ENCODE measurements at places on chromosomes 6 and 20.

DNA sequence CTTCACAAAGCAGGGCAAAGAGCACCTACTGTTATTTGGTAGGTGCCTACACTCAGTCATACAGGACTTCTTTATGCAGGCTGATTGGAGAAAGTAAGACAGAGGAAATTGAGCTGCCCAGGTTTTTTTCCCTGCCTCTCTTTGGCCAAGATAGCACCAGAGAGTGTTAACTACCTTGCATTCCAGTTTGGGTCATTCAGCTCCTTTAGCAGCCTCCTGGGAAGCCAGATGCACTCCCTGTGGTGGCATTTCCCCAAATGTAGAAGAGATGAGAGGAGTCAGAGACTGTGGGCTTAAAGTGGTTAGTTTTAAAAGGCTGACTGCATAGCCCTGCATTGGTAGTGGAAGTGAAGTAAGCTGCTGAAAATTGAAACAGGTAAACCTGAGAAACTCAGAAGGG, 358.4 kb downstream of the BCKDHB start:
- H3K27ac ChIP-seq = no peak overlapping the region
- no peak for DNase-seq
- H3K4me3 ChIP-seq = no peak overlapping the region
- H3K4me1 ChIP-seq = no peaks in the 10 kb centered on the region
- no peaks in the 10 kb centered on the region for H3K27me3 ChIP-seq

GRCh38 chr20:41011551-41012067, 17.0 kb upstream of the TOP1 start:
- no peak overlapping the region for H3K4me3 ChIP-seq
- peaks cover 3% of the 10 kb centered on the region for H3K36me3 ChIP-seq
- no peaks in the 10 kb centered on the region for H3K27me3 ChIP-seq
- H3K4me1 ChIP-seq = peaks cover 50% of the 10 kb centered on the region
- DNase-seq = peak; percentile 67

- no peaks in the 10 kb centered on the region for H3K36me3 ChIP-seq
- H3K4me3 ChIP-seq = no peak overlapping the region
- H3K4me1 ChIP-seq = no peaks in the 10 kb centered on the region
- no peak for DNase-seq
These were observed 95.6 kb upstream of the SLC35B3 start for GRCh38 chr6:8530785-8531435.

DNA sequence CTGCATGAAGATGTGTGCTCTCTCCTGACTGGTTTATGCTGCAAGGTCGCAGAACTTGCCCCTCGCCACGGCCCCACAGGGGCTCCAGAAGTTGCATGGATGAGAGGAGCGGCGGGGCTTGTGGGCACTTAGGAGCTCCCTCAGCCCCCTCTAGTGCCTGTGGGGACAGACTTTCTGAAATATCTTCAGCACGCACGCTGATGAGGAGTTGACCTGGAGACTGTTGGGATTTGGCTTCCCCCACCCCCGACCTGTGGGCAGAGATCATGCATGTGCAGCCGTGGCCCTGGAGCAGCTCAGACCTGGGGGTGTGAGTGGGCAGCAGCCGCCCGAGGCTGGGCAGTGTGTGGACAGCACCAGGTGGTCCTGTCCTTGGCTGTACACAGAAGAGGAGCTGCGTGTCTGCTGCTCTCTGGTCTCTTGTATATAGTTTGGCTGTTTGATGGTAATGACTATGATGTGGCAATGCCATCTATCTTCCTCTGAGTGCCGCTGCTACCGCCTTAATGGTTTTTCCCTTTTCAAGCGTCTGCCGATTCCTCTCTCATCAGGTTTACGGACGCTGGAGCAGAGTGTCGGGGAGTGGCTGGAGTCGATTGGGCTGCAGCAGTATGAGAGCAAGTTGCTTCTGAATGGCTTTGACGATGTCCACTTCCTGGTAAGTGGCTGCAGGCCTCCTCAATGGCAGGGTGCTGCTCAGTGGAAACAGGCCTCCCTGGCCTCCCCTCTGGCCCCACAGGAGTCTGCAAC, 81.4 kb downstream of the TCP11 start:
- H3K27me3 ChIP-seq = no peaks in the 10 kb centered on the region
- DNase-seq = no peak
- no peak overlapping the region for H3K4me3 ChIP-seq
- no peak overlapping the region for H3K27ac ChIP-seq
- H3K4me1 ChIP-seq = peaks cover 20% of the 10 kb centered on the region

DNA sequence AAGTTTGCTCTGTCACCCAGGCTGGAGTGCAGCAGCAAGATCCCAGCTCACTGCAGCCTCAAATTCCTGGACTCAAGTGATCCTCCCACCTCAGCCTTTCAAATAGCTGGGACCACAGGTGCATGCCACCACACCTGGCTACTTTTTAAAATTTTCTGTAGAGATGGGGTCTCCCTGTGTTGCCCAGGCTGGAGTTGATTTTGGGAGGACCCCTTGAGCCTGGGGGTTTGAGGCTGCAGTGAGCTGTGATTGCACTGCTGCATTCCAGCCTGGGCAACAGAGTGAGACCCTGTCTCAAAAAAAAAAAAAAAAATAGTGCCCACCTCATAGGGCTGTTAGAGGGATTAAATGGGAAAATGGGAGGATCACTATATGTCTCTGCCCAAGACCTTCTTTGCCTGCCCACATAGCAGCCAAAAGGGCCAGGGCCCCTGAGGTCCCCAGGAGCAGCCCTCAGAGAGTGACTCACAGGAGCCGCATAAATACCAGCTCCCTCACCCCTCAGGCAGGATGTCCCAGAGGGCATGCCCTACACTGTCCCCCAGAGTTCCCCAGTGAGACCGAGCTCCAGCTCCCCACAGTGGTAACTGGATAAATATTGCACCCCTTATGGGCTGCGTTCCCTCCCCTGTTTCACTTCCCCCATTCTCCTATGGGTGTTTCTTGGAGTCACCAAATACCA, 11.7 kb upstream of the MDGA1 start:
- peaks cover 3% of the 10 kb centered on the region for H3K27me3 ChIP-seq
- peaks cover 19% of the 10 kb centered on the region for H3K4me1 ChIP-seq
- H3K4me3 ChIP-seq = no peak overlapping the region
- no peak overlapping the region for H3K27ac ChIP-seq

DNA sequence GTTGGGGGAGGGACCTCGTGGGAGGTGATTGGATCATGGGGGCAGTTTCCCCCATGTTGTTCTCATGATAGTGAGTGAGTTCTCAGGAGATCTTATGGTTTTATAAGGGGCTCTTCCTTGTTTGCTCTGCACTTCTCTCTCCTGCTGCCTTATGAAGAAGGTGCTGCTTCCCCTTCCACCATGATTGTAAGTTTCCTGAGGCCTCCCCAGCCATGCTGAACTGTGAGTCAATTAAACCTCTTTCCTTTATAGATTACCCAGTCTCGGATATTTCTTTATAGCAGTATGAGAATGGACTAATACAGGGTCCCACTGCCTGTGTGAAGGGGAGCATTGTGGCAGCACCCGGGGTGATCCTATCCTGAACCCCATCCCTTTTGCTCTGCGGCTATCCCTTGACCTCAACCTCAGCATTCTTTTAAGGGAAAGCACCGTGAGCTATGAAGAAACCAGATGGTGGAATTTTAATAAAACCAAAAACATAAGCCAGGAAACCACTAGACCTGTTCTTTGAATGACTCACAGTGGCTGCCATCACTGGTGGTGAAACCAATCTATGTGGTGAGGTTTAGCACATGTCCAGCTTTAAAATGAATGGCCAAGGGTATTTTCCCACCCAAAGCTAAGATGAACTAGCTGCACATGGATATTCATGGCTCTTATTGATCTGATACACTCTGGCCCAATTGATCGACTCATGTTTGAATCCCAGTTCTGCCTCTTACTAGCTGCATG, 62.2 kb downstream of the ZDHHC14 start:
- H3K36me3 ChIP-seq = peaks cover 42% of the 10 kb centered on the region

GRCh38 chr6:108888745-108889144, 40.5 kb downstream of the ARMC2 start:
- peaks cover 16% of the 10 kb centered on the region for H3K27me3 ChIP-seq
- no peak overlapping the region for H3K27ac ChIP-seq
- DNase-seq = no peak

DNA sequence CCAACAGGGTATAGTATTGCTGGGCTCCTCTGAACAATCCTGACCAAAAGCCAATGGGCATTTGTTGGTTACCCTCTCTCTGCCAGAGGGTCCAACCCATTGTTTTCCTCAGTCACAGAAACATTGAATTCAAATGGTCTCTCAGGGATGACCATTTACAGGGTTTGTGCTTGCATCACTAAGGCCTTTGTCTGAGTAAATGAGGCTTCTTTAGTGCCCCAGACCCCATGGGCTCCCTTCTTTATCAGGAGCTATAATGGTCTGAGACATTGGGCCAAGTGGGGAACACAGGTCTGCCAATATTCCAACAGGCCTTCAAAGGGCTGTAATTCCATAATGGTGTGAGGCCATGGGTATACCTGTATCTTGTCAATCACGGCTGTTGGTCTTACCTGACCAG, 27.1 kb downstream of the GSTA2 start:
- no peak overlapping the region for H3K27ac ChIP-seq
- H3K4me3 ChIP-seq = no peak overlapping the region
- no peak for DNase-seq
- H3K27me3 ChIP-seq = peaks cover 4% of the 10 kb centered on the region
- no peaks in the 10 kb centered on the region for H3K36me3 ChIP-seq

DNA sequence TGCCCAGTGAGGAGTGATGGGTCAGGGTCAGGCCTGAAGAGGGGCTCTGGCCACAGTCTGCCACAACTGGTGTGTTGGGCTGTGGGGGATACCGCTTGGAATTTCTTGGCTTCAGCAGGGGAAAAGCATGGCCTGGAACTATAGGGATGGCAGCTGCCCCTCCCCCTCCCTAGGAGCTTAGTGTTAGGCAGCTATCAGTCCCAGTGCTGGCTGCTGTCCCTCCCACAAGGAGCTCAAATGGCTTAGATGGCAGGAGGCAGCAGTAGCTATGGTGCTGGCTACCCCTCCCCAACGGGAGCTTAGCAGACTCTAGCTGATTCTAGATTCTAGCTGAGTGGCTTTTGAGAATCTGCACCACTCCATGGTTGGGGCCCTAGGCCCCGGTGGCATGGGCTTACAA, 414.5 kb upstream of the HSF2 start:
- H3K36me3 ChIP-seq = no peaks in the 10 kb centered on the region
- no peak overlapping the region for H3K4me3 ChIP-seq
- H3K27ac ChIP-seq = no peak overlapping the region
- H3K4me1 ChIP-seq = no peaks in the 10 kb centered on the region
- DNase-seq = no peak

DNA sequence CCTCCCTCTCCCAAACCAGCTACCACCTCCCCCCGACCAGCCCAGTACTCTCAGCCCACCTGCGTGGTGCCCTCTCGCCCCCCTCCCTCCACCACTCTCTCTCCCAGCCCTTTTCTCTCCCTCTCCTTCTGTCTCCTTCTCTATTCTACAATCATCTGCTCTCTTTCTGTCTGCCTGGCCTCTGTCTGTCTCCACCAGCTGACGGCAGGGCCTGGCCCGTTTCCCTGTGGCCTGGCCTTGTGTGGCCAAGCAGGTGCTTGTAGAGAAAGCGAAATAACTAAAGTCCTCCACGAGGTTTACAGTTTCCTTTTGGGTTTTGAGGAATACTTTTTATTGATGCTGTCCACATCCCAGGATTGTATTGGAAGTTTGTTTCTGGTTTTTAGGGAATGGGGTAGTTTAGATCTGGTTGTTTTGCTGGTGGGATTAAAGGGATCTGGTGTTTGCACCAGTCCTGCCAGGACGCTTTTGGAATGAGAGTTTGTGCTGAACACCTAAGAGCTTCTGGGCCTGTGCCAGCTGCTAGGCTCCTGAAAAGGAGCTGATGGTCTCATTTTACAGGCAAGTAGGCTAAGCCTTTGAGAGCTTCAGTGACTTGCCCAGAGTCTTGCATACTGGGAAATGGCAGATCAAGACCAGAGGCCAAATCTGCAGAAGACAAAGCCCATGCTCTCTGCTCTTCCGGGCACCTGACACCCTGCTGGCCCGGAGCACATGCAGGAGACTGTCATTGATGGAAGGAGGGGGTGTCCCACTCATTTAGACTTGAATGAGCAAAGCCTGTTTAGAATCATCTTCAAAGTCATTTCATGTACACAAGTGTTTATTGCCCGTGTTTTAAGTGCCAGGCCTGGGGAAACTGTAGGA, 161.7 kb downstream of the SYCP2 start:
- no peak overlapping the region for H3K27ac ChIP-seq
- DNase-seq = no peak
- peaks cover 3% of the 10 kb centered on the region for H3K4me1 ChIP-seq
- no peaks in the 10 kb centered on the region for H3K36me3 ChIP-seq
- H3K4me3 ChIP-seq = no peak overlapping the region

DNA sequence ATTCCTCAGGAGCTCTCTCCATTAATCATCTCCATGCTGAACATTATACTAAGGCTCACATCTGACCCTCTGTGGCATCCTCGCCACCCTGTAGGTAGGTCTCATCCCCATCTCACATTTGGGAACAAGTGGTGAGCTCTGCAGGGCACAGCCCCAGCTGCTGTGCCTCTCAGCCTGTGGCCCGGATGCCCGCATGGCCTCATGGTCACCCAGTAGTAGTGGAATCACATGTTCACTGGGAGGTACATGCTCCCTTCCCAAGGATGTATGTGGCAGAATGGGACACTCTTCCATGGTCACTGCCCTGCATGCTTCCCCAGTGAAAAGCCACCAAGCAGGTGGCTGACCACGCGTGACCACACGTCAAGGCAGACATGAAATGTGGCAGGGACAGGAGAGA, 26.3 kb upstream of the APMAP start:
- H3K27me3 ChIP-seq = no peaks in the 10 kb centered on the region
- H3K4me1 ChIP-seq = peaks cover 14% of the 10 kb centered on the region
- DNase-seq = no peak
- no peak overlapping the region for H3K27ac ChIP-seq

DNA sequence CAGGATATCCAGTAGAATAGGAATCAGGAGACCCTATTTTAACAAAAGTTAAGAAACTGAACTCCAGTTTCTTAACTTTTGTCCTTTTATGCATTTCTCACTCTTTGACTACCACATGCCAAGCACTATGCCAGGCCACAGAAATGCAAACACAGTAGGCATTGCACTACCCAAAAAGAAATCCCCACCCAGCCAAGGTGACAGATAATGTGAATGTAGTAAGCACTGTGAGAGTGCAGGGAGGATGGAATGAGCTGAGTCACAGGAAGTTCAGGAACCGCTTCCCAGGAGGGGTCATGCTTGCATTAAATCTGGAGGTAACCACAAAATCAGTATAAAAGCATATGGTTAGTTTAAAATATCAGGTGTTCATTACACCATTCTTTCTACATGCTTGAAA, 20.1 kb upstream of the FAM83C start:
- H3K4me1 ChIP-seq = peaks cover 64% of the 10 kb centered on the region
- DNase-seq = peak; percentile 51
- H3K4me3 ChIP-seq = no peak overlapping the region

DNA sequence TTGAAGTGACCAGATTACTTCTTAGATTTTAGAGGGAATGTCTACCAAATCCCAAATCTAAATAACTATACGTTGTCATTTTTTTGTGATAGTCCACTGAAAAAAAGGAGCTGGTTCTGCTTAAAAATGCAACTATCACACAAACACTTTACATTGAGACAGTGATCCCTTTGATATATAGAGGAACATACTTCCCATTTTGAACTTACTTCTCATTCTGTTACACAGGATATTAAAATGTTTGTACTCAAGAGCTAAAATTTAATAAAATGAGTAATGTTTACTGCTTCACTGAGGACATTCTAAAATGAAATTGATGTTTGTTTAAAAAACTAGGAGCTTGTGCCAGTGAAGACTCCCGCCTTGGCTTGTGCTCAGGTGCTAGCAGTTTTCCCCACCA, 174.1 kb downstream of the CARMIL1 start:
- H3K27ac ChIP-seq = no peak overlapping the region
- no peaks in the 10 kb centered on the region for H3K36me3 ChIP-seq
- peaks cover 2% of the 10 kb centered on the region for H3K4me1 ChIP-seq
- no peak overlapping the region for H3K4me3 ChIP-seq
- H3K27me3 ChIP-seq = no peaks in the 10 kb centered on the region

- no peaks in the 10 kb centered on the region for H3K27me3 ChIP-seq
- H3K4me3 ChIP-seq = no peak overlapping the region
- H3K27ac ChIP-seq = no peak overlapping the region
These were observed 198.5 kb downstream of the C6orf118 start for GRCh38 chr6:165110860-165111259.

Measured in activated CD8-positive, alpha-beta memory T cell treated with anti-CD3 and anti-CD28 coated beads, Interleukin-2, amount 10 ng/mL, durations not matched to agents 7 days and 5 days (primary cell).